ENCODE measurements at places on chromosomes 12 and 14.
A peak's percentile ranks its signal among the peaks of the same experiment; 100 is the strongest.

- DNase-seq: no peak
Measured at GRCh38 chr14:74647061-74647677, 35.1 kb upstream of the LTBP2 start.

GRCh38 chr14:23409475-23409874 is 1.4 kb upstream of the MYH6 start:
- DNase-seq: no peak

- DNase-seq: no peak
Measured at GRCh38 chr14:101024686-101025085, 121.2 kb upstream of the RTL1 start.

DNA sequence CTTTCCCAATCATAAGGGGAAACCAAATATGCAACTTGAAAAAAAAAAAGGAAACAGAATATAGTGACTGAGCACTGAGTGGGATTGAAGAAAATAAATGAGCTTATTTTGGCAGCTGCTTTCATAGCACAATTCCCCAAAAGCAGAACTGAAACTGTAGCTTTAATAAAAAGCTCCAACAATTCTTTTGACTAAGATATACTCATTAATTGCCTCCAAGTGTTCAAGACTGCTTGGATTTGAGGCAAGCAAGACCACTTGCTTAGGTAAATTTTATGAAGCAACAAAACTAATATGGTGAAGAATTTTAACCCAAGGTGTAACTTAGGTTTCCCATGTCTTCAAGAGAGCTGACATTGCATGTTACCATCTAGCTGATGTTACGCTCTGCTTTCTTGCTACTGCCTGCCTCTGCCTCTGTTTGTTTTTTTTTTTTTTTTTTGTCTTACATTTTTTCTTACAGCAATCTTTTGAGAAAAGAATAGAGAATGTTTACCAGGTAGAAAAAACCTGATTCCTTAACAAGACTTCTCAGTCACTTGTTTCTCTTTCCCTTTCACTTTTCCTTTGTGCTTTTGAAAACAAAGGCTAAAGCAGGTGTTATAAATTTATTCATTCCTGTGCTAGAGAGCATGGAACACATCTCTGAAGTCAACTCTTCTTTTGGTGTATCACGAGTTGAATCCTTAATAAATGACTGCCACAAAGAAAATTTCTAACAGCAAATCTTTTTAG is 134.4 kb downstream of the BCAT1 start:
- no peak for DNase-seq

DNA sequence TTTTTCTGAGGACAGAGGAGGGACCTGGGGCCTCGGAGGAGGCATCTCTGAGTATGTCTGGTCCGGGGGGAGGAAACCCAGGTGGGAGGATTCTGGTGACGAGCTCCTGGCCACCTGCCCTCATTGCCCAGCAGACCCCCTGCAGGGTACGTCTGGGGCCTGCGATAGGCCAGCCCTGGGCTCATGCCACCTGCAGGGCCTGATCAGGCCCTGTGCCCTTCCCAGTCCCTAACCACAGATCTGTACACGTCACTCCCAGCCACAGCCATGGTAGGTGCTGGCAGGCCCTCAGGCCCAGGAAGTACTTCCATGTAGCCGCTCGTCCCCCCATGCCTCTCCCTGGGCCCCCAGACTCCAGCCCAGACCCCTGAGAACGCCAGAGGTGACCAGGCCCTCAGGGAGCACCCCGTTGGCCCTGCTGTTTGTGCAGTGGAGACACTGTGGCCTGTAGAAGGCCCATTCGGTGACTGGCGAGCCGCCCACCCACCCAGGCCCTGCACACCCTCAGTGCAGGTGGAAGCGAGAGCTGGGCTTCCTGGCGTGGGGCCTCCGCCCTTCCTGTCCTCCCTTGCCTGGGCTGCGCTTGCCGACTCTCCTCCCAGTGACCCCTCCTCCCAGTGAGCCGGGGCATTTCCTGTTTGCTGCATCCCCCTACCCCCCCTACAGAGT is 5.7 kb downstream of the INF2 start:
- peak; percentile 46 for DNase-seq

GRCh38 chr12:34106172-34106571 is 83.9 kb downstream of the ALG10 start:
- DNase-seq: no peak

GRCh38 chr12:101931498-101932326 is 54.3 kb downstream of the DRAM1 start:
- DNase-seq: no peak

GRCh38 chr14:56482310-56482911 is 97.2 kb upstream of the TMEM260 start:
- DNase-seq: no peak

- no peak for DNase-seq
Measured at GRCh38 chr12:88810806-88811205, 230.5 kb upstream of the KITLG start.

DNA sequence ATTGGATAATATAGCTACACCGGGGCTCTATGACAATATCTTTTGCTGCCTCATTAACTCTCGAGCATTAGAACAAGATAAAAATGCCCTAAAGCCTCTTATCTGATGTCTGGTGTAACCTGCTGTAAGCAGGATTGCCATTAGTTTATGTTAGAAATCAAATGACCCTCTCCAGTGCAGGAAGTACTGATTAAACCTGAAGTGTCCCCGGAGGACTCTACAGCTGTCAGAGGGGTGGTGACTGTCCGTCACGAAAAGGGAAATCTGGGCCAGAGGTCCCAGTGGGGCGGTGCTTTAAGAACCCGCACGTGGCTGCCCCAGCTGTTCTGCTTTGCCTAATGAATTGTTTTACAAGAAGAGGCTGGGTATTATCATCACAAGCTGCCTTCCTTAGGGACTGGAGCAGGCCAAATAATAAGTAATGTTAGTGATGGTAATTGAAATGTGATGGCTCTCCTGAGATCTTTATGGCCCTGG is 55.7 kb downstream of the LIN52 start:
- DNase-seq: no peak

- no peak for DNase-seq
Measured at GRCh38 chr14:21346532-21347135, 37.2 kb downstream of the SUPT16H start.

- no peak for DNase-seq
Measured at GRCh38 chr14:31292937-31293616, 85.5 kb upstream of the HECTD1 start.

DNA sequence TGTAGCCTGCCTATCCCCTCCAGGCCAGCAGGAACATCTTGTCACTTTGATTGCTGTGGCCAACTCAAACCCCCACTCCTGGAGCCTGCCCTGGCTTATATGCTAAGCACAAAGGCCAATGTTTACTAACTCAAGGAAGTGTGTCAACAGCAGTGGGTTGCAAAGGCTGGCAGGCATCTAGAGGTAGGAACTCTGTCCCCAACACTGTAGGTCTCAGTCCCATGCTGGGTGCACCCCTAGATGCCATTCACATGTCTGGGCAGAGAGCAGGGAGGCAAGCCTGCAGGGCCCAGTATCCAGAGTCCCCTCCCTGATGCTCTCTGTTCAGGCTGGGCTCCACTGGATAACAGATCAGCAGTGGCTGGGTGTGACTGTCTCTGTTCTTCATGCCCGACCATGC is 1.6 kb upstream of the HPD start:
- DNase-seq: no peak

- no peak for DNase-seq
Measured at GRCh38 chr14:71206123-71206522, 298.9 kb downstream of the PCNX1 start.

DNA sequence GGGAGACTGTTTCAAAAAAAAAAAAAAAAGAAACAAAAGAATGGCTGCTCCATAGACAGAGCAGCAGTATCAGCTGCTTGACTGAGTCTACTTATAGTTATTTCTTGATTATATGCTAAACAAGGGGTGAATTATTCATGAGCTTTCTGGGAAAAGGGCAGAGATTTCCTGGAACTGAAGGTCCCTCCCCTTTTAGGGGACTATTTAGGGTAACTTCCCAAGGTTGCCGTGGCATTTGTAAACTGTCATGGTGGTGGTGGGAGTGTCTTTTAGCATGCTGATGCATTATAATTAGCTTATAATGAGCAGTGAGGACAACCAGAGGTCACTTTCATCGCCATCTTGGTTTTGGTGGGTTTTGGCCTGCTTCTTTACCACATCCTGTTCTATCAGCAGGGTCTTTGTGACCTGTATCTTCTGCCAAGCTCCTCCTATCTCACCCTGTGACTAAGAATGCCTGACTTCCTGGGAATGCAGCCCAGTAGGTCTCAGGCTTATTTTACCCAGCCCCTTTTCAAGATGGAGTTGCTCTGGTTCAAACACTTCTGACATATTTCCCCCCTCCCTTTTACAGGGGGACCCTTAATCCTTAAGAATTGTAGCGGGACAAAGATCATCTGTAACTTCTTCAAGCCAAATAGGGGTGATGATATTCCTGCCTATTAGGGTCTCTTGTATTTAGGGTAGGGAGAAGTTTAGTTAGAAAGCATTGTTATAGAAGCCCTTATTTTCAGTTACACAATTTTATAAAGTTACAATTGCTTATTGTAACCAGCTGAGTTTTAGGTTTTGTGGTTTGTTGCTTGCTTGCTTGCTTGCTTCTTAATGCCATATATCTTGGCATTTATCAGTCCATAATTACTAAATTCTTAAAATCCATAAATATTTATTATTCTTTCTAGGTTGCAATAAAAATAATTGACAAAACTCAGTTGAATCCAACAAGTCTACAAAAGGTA is 42.5 kb downstream of the MARK3 start:
- DNase-seq: no peak

GRCh38 chr14:23352506-23353432 is at the start of gene SLC22A17:
Gene SLC22A17, minus strand, starts transcription at chr14:23352887.
- DNase-seq: peak; percentile 55

DNA sequence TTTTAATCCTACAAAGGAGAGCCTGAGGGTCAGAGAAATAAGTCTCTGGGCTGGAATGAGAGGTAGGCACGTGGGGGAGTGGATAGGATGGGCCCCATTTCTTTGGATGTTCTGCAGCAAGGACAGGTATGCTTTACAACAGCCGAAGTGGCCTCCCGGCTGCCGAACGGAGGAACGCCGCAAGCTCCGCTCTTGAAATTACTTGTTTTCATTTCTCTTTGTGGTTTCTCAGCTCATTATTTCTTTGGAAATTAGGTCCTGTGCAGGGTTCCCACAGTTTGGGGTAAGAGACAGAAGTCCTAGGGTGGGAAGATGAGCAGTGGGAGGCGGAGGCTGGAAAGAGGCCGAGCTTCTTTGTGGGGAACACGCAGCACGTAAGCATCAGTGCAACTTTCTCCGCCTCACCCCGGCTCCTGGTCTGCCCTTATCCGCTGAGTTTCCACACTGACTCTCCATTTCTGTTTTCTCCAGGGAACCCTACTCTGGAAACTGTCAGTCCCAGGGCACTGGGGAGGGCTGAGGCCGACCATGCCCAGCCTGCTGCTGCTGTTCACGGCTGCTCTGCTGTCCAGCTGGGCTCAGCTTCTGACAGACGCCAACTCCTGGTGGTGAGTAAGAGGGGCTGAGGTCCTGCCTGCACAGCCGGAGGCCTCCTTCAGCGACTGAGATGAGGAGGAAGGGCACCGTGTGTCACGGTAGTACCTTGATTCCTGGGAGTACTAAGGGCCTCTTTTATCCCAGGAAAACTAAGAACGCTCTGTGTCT is 2.0 kb downstream of the WNT5B start:
- no peak for DNase-seq

GRCh38 chr12:75870878-75871277 is 160.7 kb downstream of the PHLDA1 start:
- DNase-seq: no peak

DNA sequence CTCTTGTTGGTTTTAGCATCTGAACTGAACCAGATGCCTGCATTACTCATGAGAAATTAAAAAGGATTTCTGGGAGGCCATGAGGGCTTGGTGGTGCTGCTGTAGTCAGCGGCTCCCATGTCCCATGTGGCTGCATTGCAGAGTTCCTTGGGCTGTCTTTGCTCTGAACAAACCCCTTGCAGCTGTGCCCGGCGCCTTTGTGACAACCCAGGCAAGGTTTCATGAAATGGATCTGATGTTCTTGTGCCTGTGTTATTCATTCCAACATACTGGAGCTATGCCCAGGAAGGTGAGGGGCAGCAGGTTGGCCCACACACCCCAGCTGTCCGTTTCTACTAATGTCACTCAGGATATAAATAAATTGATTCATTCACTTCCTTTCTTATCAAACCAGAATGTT is 40.8 kb downstream of the TGFB3 start:
- DNase-seq: no peak

GRCh38 chr12:110732572-110732971 is 10.1 kb downstream of the PPP1CC start:
- no peak for DNase-seq

DNA sequence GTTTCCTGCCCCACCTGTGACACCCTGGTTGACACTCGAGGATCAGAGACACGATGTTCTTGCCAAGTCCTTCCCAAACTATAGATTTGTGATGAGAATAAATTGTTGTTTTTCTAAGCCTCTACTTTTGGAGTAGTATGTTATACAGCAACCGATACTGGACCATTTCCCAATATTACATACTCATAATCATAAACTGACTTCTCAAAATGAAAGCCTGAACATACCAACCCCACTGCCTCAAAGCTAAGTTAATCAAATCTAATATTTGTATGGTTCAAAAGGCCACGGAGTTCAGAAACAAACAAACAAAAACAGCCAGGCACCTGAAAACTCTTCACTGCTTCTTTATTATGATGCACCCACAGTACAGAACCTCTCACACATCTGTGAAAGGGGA is 52.3 kb upstream of the GPHB5 start:
- DNase-seq: no peak

GRCh38 chr12:125518074-125518473 is 452.8 kb downstream of the AACS start:
- no peak for DNase-seq

- DNase-seq: no peak
Measured at GRCh38 chr12:112862636-112863290, 44.0 kb upstream of the OAS1 start.

- DNase-seq: no peak
Measured at GRCh38 chr12:51901881-51902280, 5.4 kb upstream of the ACVRL1 start.

DNA sequence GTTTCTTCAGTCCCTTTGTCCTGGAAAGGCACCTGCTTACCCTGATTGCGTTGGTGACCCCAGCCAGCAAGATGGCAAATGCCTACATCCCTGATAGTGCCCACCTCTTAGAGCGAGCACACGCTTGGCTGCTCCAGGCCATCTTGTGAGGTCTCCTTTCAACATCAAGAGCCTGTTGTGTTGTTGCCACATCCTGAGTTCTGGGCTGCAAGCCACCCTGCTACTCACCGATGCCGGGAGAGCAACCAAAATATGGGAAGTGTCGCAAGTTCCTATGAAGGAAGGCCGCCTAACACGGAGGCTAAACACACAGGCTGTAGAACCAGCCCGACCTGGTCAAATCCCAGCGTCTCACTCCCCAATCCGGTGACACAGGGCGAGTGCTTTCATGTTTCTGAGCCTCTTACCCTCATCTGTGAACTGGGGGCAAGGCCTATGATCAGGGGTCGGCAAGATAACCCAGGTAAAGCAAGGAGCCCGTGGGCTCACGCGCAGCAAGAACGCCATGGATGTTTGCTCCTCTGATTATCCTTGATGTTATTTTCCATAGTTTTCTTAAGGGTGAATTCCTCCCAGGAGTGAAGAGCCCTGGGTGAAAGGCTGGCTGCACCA is 98.4 kb downstream of the LGMN start:
- no peak for DNase-seq

DNA sequence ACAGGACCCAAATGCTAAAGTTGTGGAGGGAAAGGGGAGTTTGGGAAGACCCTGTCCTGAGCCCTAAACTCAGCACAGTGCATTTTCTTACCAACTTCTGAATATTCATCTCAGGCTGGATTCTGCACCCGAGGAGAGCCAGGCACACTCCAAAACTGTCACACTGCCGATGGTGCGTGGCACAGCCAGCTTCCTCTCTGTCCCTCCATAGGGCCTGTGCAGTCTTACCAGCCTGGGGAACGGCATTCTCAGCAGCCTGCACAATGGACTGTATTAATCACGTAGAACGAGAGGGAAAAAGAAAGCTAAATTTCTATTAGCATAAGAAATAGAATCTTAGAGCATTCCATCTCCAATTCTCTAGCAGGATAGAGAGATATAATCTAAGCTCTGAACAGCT is 71.3 kb upstream of the GPATCH2L start:
- no peak for DNase-seq
